Effector memory CD8-positive, alpha-beta T cell (primary cell): ENCODE measurements at places on chromosomes 12 and 14.

GRCh38 chr12:106234449-106234848 lies 13.4 kb downstream of the CKAP4 start:
- no peak for DNase-seq

GRCh38 chr12:94458877-94459727 lies 565 bp downstream of the CEP83 start:
- DNase-seq: no peak

DNA sequence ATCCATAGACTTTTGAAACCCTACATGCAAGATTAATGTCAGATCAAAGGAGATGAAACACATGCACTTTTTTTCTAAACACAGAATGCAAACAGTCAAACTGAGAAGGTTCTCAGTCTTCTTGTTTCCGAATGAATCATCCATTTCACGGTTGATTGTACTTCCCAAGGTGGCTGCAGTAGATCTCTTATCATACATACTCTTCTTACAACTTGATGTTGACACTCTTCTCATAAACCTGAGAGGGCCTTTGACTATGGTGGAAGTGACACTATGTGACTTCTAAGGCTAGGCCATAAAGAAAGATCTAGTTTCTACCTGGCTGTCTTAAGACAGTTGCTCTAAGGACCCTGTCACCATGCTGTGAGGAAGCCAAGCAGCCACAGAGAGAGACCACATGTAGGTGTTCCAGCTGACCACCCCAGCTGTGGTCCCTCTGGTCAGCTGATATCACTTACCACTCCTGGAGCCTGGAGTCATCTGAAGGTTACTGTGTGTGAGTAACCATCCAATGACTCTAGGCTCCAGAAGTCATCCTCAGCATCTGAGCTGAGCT lies 67.2 kb upstream of the HMGA2 start:
- DNase-seq: no peak

- DNase-seq: no peak
Observed at GRCh38 chr14:29896354-29896821, 31.3 kb downstream of the PRKD1 start.

GRCh38 chr14:23076785-23077408 lies 18.0 kb downstream of the ACIN1 start:
- peak; percentile 41 for DNase-seq

DNA sequence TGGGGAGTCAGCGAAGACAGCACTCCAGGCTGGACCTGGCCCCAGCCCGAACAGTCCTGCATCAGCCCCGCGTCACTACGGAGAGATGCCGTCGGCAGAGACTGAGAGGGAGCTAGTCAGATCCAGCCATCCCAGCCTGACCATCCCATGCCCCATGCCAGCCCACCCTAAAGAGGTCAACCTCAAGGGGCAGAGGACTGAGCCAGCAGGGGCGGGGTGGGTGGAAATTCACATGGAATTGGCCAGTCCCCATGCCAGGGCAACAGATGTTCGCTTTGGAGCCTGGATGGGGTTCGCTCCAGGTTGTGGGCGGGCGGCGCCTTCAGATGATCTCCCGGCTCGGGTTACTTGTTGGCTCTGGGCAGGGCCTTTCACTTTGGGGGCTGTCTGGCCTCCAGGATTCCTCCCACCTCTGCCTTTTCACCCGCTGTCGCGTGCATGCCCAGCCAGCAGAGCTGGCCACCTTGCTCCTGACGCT lies 154.3 kb downstream of the TSPAN9 start:
- DNase-seq: no peak

GRCh38 chr12:52953181-52953841 lies 4.4 kb downstream of the KRT18 start:
- no peak for DNase-seq

GRCh38 chr14:74921053-74921620 lies 1.9 kb downstream of the RPS6KL1 start:
- no peak for DNase-seq

- no peak for DNase-seq
Observed at GRCh38 chr14:38243696-38244240, 12.1 kb downstream of the CLEC14A start.

DNA sequence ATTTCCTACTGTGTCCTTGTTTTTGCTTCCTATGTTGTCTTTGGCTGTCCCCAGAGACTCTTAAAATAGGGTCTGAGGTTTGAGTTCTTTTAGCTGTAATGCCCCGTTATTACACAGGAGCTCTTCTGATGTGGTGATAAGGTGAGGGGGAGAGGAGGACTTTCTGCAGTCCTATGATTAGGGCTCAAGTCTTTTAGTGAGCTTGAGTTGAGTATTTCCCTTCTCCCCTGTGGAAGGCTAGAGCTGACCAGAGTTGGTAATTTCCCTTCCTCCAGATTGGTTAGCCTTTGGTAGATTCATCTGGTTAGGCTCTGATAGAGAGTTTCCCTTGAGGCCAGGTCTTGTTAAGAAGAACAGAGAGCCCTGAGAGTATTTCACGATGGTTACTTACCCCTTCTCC lies 4.3 kb upstream of the HIF1A start:
- DNase-seq: no peak

DNA sequence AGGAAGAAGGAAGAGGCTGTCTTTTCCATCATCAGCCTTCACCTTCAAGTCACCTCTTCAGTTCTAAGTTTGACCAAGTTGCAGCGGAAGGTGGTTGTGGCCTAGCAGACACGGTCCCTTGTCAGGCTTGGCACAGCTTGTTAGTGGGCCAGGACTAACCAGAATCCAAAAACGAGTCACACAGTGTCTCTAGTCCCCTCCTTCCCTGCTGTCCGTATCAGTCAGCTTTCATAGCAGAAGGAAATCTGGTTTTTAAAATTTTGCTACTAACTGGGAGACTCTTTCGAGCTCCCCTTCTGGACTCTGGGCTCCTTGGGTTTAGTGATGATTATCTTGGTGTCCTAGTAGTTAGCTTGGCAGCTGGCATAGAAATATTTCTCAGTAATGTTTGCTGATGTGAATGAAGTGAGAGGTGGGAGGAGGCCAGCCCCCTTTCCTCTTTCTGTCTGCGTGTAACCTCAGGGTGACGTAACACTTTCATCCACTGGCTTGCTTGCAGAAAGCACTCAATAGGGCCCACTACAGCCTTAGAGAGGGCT lies 3.8 kb downstream of the ETV6 start:
- DNase-seq: peak; percentile 5

DNA sequence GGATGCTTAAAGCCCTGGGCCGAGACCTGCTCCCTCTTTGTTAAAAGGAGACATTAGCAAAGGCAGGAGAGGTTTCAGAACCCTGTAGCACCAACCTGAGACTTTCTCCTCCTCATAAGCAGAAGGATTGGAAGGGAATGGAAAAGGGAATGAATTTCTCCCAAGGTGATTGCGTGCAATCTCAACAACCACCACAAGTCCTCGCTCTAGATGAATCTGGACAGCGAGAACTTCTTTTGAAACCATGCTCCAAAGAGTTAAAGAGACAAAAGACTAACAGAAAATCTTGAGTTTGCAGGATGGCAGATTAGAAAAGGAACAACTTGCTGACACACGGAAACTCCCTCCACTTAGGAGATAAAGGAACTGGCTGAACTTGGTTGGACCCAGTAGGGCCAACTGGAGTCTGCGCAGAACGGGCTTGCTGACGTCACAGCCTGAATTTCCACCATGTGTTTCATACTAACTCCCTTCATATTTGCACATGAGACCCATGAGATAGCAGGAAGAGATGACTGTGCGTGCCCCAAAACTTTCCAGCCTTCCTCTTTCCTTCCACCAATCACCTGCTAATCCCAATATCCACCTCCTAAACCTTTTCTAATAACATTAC lies 137.0 kb downstream of the PTPN11 start:
- no peak for DNase-seq

GRCh38 chr12:126191031-126191891 lies 1126.0 kb downstream of the AACS start:
- no peak for DNase-seq

DNA sequence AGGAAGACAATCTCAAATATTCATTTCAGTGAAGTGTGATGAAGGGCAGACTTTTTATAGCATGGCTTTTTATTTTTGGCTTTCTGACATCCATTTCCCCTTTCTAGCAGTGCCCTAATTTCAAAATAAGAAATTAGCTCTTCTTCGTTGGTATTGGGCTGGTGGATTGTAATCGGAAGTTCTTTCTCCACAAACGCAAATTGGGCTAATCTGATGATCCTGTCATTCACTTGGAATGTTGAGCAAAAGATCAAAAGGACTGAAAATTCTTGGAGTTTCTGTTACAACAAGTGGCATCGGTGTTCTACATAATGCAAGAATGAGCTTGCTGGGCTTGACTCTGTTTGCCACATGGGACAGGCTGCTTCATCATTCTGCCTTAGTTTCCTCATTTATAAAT lies 1182.8 kb downstream of the FLRT2 start:
- no peak for DNase-seq

DNA sequence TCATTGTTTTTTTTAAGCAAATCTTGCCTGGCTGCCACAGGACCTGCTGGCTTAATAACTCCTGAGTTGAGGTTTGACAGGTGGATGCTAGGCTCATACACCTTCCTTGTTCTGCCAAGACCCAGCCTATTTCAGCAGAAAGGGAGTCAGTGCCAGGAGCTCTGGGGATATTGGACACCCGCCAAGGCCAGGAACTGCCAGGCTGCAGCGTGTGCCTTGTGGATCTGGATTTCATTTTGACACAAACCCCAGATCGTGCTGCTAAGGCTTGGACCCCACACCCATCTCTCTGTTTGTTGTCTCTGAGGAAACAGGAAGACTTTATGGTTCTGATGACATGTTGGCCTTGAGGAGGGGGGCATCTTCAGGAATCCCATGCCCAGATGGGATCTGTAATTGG lies 44.4 kb upstream of the PRIMA1 start:
- no peak for DNase-seq

- no peak for DNase-seq
Observed at GRCh38 chr12:62484233-62484632, 17.6 kb downstream of the MON2 start.

DNA sequence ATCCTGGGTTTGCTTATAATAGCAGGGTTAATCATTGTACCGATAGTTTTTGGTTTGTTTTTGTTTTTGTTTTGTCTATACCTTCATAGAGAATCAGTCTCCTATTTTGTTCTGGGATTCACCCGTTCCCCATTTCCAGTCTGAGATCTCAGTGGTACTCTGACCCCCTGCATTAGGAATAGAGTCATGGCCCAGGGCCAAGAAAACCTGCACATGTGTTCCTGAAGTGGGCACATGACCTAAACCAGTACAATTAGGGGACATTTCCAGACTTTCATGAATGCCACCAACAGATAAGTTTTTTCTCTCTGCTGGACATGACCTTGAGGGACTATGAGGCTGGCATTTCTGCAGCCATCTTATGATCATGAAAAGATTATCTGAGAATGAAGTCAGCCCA lies 52.5 kb downstream of the MRPL42 start:
- no peak for DNase-seq

GRCh38 chr12:65495233-65495632 lies 216.8 kb downstream of the MSRB3 start:
- no peak for DNase-seq

- no peak for DNase-seq
Observed at GRCh38 chr14:105247715-105248367, 492 bp upstream of the BTBD6 start.

DNA sequence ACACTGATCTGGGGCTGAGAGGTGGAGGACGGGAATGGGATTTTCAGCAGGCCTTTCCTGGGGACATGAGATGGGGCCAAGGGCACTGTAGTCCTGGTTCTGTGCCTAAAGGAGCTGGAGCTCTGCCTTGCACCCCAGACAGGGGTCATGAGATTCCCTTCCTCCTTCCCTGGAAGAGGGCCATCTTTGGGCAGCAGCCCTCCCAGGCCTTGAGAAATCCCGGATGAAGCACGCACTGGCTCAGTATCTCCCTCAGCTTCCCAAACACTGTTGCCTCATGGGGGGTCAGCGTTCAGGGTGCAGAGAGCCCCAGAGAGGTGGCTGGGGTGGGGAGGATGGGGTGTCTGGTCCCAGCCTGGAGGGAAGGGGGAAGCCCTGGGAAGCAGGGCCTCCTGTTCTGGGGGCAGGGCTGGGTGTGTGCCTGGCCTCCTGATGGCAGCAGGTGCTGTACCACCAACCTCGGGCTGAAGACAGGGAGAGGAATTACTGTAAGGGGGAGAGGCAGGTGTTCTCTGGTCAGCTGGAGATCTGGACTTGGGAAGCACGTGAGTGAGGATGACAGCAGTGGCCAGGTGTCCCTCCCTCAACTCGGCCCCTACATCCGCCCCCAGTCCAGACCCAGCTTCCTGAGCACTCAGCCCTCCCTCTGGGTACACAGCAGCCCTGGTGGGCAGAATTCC lies 8.4 kb upstream of the NR4A1 start:
- DNase-seq: no peak

GRCh38 chr12:125331342-125332052 lies 266.3 kb downstream of the AACS start:
- DNase-seq: no peak

- DNase-seq: no peak
Observed at GRCh38 chr14:81400202-81400678, at the start of gene STON2. STON2 (minus strand) TSS chr14:81400324; CDS start chr14:81398382, 1,942 bp downstream.

GRCh38 chr14:49467091-49467490 lies 119.1 kb downstream of the RPS29 start:
- no peak for DNase-seq

- no peak for DNase-seq
Observed at GRCh38 chr12:11780521-11781101, 131.1 kb downstream of the ETV6 start.

GRCh38 chr14:62329427-62329826 lies 567.2 kb downstream of the SNAPC1 start:
- no peak for DNase-seq

GRCh38 chr12:110373962-110374611 lies 29.4 kb downstream of the ANAPC7 start:
- DNase-seq: no peak

DNA sequence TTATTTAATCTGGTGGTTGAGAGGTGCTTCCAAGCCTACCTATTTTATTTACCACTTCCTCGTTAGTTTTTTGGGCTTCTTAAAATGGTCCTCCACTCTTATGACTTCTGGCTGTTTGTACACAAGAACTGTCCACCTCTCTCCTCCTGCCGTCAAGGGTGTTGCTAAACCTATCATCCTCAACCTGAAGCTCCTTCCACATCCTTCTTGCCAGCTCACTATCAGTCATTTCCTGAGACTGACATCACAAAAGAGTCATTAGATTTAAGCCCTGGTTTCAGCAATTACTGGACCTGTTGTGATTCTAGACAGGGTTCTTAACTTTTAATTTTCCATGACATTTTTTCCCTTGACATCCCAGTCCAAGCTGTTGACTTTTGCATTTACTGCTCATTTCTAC lies 91.9 kb downstream of the BICD1 start:
- no peak for DNase-seq

- DNase-seq: no peak
Observed at GRCh38 chr14:68969278-68970033, 9.6 kb downstream of the ACTN1 start.

GRCh38 chr12:43578782-43579181 lies 26.8 kb upstream of the ADAMTS20 start:
- DNase-seq: no peak

- no peak for DNase-seq
Observed at GRCh38 chr12:2692080-2692479, 102.7 kb upstream of the FKBP4 start.

GRCh38 chr14:73239393-73240241 lies 2.3 kb downstream of the PAPLN start:
- DNase-seq: no peak
